Sigmoid colon (tissue), 7 donors: ENCODE measurements at places on chromosomes 4 and X. TPM values are rescaled to one million over a fixed set of nuclear protein-coding genes. Genes with fewer than 3 reads are reported as not detected.

- no peak for DNase-seq
Observed at GRCh38 chrX:9947131-9947794, 19.9 kb upstream of the CLDN34 start.

DNA sequence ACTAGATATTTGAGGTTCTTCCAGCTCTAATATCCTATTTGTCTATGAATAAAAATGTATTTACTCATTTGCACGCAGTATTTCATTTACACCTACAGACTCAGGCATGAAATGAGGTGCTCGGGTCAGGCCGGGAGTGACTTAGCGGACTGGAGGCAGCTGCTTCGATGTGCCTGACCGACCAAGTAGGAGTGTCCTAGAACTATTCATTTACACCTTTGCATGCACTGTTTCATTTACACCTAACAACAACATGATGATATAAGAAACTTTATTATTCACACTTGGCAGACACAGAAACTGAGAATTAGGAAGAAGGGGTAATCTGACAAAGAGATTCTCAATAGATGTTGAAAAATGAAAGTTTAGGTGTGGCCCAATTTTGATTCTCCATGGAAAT is 28.7 kb upstream of the FAT1 start:
- no peak for DNase-seq

- DNase-seq = no peak
Observed at GRCh38 chrX:102866981-102867656, 70.0 kb upstream of the RAB40AL start.

GRCh38 chrX:78522601-78523000 is 136.5 kb downstream of the RTL3 start:
- no peak for DNase-seq

GRCh38 chrX:104565791-104566680 is at the start of gene IL1RAPL2:
TSS of gene IL1RAPL2 (plus strand) at chrX:104566199.
- no peak for DNase-seq

DNA sequence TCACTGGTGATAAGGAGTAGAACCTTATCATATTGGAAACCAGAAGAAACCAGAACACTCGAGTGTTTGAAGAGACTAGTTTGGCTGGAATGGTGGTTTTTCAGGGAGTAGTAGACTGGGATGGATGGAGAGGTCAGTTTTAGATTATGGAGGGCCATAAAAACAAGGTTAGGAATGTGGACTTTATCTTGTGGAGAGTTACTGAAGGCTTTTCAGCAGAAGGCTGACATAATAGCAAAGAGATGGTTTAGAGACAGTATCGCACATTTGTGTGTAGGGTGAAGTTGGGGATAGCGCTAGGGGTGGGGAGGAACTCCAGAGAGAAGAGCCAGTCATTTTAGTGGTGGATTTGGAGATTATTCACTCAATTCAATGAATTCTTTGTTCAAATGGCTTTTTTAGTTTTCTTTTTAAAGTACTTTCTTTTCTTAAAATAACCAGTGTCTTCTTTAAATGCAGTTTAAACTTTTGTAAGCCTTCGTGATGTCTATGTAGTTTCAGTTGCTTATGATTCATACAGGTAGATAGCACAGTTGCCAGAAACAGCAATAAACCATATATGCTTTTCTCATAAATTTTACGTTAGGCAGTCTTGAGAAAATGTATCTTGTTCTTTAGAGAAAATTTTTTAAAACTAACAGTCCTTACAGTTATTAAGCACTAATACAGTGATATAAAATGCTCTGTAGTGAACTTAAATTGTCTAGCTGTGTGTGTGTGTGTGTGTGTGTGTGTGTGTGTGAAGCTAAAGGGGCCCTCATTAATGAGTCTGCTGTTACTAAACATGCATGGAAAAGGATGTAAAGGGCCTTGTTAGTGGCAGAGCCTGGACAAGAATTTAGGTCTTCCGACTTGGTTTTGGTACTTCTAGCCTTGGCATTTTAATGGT is 3.8 kb downstream of the ARHGAP10 start:
- no peak for DNase-seq

DNA sequence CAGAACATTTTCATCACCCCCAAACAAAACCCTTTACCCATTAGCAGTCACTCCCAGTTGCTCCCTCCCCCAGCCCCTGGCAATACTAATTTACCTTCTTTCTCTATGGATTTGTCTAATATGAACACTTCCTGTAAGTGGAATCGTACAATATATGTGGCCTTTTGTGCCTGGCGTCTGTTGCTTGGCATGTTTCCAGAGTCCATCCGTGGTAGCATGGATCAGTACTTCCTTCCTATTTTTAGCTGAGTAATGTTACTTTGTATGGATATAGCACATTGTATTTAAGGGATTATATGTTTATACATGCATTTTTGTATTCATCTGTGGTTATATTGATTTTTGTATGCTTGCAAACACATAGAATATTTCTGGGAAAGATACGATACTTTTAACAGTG is 48.2 kb downstream of the PPEF1 start:
- DNase-seq = no peak

- DNase-seq = no peak
Observed at GRCh38 chrX:124476562-124476961, 130.2 kb downstream of the SH2D1A start.

- peak; percentile 46 for DNase-seq
Observed at GRCh38 chrX:1443496-1444075, 9.1 kb downstream of the ASMTL start.

- DNase-seq = no peak
Observed at GRCh38 chrX:103012945-103013344, 51.0 kb downstream of the BEX1 start.

DNA sequence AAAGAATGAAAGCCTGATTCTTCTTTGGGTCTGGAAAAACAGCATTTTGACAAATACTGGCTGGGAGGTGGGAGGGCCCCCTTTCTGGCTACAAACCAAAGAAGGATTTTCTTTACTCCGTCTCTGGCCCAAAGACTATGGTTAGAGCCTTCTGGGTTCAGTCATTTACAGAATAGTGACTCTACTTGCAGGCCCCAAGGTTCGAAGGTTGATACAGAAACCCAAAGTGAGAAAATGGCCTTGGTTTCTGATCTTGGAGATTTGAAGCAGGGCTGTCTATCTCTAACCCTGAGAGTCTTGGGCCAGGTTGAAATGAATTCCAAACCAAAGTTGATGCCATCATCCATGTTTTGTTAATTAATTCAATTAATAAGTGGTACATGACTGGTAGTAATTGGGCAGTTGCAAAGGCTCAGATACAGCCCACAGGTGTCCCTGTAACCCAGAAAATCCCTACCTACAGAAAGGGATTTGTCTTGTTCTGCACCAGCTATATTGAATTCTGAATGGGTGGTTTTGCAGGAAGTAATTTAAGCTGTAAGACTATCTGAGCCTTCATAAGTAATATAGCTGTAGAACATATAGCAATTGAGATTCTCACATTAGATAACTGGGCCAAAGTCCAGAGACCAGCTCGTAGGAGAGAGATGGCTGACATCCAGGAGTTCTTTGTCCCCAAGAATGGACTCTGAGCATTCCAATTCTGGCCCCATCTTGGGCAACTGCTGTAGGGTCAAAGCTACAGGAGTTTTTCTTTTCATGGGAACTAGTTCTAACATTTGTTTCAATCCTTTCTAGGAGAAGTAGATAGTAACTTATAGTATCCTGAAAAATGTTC is 34.5 kb downstream of the CHRNA9 start:
- DNase-seq = no peak

DNA sequence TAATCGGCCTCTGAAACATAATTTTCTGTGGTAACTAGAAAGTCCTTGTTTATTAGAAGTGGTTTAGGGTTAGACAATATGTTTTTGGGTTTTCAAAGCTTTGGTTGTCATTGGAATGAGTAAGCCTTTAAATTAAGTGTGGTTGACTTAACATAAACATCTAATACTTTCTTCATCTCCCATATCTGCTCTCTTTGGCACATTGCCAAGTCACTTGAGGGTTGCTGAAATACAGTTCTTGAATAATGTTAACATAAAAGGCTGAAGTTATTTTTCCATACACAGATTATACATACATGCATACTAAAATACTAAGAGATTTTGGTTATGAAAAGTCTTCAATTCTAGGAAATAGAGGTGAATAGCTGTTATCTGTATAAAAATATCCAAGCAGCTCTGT is 241.7 kb upstream of the BMP3 start:
- DNase-seq = no peak

- DNase-seq = peak; percentile 83
Observed at GRCh38 chrX:102652031-102652688, 877 bp downstream of the GPRASP1 start.

DNA sequence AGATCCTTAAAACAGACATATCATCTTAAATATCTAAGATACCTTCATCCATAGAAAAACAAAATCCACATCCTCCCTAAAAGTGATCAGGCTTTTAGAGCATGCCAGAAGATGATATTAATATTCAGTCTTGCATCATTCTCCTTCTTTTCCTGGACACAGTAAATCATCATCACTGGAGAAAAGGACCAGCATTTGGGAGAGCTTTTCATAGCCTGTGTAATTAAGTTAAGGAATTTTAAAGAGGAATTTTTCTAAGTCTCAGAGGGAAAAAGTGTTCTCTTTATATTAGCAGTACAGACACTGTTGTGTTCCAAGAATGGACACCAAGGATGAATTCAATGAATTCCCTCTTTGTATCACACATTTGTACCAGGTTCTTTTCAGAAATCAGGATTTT is 696 bp downstream of the SCRG1 start:
- no peak for DNase-seq

- DNase-seq = no peak
Observed at GRCh38 chrX:107733686-107734085, 41.9 kb downstream of the TSC22D3 start.

The GAGE12H gene
- polyA plus RNA-seq = not detected

The ANOS1 gene
- 3.0 TPM for polyA plus RNA-seq

The TLR1 gene
- polyA plus RNA-seq = 6.5 TPM

The NLGN3 gene
- 0.95 TPM for polyA plus RNA-seq

The ARR3 gene
- polyA plus RNA-seq = 0.60 TPM

The PAK3 gene
- not detected for polyA plus RNA-seq
